ENCODE measurements at places on chromosomes 3 and 15.
A peak's percentile ranks its signal among the peaks of the same experiment; 100 is the strongest.

- no peak for DNase-seq
Measured at GRCh38 chr3:39254806-39255449, 24.9 kb downstream of the CX3CR1 start.

DNA sequence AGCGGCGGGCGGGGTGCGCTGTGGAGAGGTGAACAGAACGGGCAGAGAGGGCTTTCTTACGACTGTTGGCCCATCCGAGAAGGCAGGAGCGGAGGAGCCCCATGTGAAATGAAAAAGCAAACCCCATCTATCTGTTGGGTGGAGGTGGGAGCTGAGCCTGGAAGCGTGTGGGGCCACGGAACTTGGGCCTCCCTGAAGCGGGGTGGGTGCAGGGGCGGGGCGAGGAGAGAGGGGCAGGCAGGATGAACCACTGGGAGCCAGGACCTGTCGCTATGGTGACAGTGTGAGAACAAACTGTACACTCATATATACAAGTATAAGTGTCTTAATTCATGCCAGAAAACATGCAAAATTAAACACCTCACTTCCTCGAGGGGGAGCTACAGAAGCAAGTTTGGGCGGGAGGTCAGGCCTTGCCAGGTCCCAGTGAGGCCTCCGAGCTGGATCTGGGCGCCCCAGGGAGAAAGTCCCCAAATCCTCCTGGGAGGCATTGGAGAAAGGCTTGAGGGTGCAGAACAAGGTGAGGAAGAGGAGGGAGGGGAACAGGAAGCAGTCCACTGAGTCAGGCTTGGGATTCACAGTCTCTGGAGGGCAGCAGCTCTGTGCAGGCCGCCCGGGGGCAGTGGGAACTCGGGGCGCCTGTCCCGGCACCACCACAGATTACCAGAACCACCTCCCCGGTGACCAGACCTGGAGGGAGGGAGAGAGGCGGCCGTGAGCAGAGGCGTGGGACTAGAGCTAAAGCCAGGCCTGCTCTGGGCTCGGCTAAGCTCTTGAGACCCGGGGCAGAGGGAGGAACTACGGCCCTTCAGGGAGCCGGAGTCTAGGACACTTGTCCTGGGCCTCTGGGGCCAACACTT is 34.8 kb downstream of the RBPMS2 start:
- no peak for DNase-seq

GRCh38 chr15:98859149-98859548 is 148.4 kb downstream of the PGPEP1L start:
- DNase-seq = no peak

GRCh38 chr3:69120879-69121464 is 1.4 kb downstream of the LMOD3 start:
- DNase-seq = peak; percentile 82

DNA sequence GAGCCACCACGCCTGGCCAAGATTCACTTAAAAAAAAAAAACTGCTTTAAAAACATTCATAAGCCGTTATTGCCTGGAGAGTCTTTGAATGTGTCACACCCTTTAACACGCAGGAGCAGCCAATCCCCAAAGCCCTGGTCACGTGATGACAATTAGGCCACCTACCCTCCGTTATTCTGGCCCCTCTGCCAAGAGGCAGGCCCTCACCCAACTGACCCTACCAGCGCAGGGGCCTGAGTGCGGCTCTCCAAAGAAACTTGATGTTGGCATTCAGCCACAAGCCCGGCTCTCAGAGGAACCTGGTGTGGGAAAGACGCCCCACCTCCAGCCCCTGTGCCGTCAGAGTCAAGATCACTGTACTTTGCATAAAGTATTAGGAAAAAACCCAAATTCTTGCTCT is 11.6 kb upstream of the MUC4 start:
- DNase-seq = no peak

- DNase-seq = no peak
Measured at GRCh38 chr15:90340345-90340744, 11.7 kb upstream of the ZNF774 start.

- DNase-seq = no peak
Measured at GRCh38 chr15:91165850-91166249, 65.8 kb downstream of the SV2B start.
